ENCODE measurements at places on chromosomes 13 and 19.
A peak's percentile ranks its signal among the peaks of the same experiment; 100 is the strongest.

GRCh38 chr13:104365430-104365829, 1299.2 kb upstream of the SLC10A2 start:
- DNase-seq: no peak

DNA sequence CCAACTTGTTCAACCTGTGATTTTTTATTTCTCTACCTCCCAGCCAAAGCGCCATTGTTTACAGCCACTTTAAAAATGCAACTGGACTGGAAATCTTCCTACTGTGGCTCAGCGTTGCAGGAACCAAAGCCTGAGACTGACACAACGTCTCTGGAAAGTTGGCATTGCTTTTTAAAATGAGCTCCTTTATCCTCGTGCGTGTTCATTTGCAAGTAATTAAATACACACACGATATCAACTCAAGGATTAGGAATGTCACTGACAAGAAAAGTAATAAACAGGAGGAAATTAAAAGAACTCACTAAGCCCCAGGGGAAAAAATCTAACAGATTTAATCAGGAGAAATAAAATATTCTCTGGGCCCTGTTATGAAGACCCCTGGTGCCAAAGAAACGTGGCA, 184.6 kb upstream of the IRS2 start:
- no peak for DNase-seq

DNA sequence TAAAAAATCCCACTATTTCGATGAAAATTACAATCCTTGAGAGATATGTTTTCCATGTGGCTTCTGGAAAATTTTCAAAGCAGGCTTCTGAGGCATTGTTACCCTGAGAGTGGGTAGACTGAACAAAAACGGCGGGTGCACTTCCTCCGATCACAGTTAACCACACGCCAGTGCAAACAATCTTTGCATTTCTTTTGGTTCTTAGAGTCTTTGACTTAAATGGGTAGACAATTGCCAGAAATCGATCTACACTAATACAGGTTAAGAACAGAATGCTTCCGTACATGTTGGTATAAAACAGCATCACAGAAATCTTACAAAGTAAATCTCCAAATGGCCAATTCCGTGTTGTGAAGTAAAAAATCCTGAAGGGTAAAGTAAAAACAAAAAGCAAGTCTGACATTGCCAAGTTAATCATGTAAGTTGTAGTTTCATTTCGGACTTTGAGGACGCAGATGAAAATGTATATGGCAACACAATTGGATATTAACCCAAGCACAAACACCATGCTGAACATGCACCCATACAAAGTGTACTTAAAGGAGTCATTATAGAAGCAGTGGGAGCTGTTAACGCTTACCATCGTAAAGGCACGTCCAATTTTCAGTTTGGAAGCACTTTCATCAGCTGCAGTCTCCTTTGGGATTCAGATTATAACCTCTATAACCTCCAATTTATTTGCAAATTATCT, 927 bp downstream of the LPAR6 start:
- DNase-seq: no peak

GRCh38 chr19:4120559-4121272, 3.2 kb downstream of the MAP2K2 start:
- no peak for DNase-seq

GRCh38 chr19:54390942-54391577, 24.2 kb upstream of the TTYH1 start:
- DNase-seq: peak; percentile 28

GRCh38 chr13:46783504-46783903, 13.5 kb downstream of the ESD start:
- DNase-seq: no peak

- no peak for DNase-seq
Observed at GRCh38 chr19:5623397-5624017, 624 bp downstream of the SAFB start.

DNA sequence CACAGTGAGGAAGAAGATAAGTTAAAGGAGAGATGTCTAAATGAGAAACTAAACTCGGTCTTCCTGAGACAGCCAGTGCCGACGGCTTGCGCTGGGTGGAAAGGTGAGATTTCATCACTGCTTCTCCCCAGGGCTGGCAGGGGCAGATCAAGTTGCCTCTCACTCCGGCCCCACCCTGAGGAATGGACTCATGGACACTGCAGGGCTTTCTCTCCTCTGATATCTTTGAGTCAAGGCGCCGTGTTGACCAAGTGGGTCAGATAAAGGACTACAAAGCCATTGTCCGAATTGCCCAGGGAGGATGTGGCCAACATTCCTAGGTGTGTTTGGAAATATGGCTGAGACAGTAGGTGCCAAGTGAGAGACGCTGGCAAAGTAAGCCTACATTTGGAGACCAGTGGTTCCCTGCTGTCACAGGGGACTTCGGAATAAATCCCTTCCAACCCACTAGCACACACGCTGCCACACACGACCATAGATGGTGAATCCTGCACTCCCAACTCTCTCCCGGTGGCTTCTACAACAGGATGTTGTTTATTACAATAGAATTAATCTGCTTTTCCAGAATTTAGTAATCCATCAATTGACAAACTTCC, 156.5 kb upstream of the TSC22D1 start:
- DNase-seq: no peak

DNA sequence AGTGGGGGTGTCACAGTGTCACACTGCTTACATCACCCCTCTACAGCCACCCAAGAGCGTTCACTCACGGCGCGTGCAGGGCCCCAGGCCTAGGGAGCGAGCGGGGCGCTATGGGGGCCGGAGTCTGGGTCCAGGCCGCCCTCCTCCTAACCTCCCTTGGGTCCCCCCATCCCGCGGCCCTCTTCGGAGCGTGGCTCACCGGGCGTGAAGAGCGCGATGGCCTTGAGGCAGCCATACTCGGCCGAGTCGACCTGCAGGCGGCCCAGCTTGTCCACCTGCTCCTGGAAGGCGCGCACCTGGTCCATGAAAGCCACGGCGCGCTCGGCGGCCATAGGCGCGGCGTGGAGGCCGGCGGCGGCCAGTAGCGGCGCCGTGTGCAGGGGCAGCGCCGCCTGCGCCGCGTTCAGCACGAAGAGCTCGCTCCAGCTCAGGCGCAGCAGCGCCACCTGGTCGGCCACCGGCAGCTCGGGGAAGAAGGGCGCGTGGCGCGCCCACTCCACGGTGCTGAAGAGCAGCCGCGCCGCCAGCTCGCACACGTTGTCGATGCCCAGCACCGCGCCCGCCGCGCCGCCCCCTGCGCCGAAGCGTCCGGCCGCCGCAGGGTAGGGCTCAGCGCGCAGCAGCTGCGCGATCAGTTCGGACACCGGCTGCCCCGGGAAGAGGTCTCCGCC, 9.4 kb downstream of the OCEL1 start:
- peak; percentile 60 for DNase-seq

GRCh38 chr13:99652141-99652540, 150.9 kb downstream of the TM9SF2 start:
- no peak for DNase-seq

DNA sequence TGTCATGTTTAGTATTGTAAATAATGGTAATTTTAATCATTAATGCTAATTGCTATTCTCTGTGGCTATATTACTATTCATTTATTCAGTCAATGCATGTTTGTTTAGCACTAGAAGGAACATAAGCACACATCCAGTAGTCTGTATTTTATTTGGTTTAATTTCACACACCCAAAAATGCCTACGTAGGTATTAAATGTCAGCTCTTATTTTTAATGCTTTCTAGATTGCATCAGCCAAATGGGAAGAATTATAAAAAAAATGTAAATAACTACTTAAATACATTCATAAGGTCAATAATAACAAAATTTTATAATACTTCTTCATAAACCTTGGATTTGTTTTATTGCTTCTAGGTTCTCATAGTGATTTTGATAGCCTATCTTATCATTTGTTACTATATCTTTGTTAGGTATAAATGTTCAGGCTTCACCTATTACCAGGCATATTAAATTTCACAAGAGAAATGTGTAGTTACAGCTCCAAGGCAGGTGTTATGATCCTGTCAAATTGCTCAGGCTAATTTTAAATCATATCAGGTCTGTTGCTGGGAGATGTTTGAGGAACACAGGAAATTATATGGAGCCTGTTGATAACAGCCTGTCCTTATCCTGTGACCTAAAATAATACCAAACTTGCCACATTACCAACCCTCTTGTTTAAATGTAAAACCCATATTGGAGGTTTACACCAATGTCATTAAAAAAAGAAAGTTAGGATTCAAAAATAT, 34.4 kb downstream of the ITGBL1 start:
- no peak for DNase-seq

GRCh38 chr13:96003304-96003703, 49.9 kb downstream of the UGGT2 start:
- no peak for DNase-seq

DNA sequence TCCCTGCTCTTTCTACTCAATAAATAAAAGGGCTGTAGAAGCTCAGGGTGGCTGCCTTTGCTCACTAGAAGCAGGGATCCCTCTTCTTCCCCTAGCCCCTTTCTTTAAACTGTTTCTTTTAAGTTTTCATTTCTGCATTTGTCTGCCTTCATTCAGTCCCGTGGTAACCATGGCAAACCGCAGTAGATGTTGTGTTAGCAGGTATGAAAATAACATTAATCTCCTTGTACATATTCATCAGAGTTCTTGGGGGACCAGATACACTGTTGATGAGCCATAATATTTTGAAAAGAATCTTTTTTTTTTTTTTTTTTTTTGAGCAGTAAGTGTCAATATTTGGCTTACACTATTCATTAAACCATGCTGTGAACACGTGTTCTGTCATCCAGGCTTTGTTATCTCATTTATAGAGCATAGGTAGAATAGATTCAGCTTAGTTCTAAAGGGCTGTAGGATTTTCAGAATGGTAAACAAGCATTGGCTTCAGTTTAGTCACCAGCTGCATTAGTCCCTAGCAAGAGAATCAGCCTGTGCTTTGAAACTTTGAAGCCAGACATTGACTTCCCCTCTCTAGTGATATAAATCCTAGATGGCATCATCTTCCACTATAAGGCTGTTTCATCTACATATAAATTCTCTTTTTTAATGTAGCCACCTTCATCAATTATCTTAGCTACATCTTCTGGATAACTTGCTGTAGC, 59.4 kb upstream of the SPRY2 start:
- peak; percentile 64 for DNase-seq

DNA sequence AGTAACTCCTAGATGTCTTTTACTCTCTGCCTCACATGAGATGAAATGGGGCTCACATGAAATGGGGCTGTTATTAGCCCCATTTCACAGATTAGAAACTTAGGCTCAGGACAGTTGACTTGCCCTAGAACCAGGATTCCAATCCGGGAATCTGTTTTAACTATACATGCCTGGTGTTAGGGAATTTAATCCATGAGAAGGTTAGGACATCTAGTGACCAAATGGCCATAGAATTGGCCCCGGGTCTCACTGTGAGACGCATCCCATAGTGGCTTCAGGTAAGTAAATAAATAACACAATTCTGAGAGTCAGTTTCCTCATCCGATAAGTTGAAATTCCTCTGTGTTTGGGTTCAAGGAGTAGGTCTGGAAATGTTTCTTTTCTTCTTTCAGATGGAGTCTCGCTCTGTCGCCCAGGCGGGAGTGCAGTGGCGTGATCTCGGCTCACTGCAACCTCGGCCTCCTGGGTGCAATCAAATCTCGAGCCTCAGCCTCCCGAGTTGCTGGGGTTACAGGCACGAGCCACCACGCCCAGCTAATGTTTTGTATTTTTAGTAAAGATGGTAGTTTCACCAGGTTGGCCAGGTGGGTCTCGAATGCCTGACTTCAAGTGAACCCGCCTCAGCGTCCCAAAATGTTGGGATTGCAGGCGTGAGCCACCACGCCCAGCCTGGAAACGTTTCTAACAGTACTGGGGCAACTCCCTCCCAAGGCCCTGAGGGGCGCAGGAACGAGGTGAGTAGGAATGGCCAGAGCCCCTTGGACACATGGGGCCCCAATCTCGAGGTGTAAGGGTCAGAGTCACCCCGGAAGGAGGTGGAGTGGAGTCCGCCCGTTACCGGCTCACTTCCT, 1.2 kb upstream of the ZNF574 start:
- DNase-seq: no peak

DNA sequence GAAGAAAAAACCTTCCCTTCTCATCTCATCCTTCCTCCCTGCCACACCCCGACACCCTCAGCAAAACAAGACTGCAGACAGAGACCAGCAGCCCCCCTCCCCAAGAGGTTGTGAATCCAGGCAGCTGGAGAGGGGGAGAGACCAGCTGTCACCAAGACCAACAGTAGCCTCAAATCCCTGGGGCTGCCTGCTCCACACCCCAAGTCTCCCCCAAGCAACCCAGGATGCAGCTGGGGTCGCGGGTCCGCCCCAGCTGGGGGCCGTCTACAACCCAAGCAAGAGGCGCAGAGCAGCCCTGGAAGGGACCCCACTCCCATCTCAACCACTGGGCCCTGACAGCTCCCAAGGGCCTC, 7.1 kb downstream of the KLF16 start:
- no peak for DNase-seq

- no peak for DNase-seq
Observed at GRCh38 chr19:42166316-42166715, 34.1 kb upstream of the POU2F2 start.

- DNase-seq: no peak
Observed at GRCh38 chr13:79183231-79183630, 222.8 kb downstream of the RBM26 start.

DNA sequence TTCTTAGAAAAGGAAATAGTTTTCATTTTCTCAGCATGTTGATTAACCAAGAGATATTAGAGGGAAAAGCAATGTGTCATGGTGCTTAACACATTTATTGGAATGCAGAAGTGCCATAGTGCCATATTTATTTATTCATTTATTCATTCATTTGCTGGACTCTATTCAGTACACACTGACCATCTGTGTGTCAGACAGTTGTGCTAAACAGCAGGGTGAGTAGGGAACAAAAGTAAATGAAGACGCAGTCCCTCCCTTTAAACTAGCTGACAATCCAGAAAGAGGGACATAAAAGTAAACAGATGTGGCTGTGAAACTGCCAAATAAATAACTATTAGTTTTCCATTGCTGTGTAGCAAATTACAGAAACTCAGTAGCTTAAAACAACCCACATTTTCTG, 323.7 kb downstream of the MTUS2 start:
- DNase-seq: no peak

- no peak for DNase-seq
Observed at GRCh38 chr13:105083992-105084391, 1451.5 kb downstream of the EFNB2 start.

DNA sequence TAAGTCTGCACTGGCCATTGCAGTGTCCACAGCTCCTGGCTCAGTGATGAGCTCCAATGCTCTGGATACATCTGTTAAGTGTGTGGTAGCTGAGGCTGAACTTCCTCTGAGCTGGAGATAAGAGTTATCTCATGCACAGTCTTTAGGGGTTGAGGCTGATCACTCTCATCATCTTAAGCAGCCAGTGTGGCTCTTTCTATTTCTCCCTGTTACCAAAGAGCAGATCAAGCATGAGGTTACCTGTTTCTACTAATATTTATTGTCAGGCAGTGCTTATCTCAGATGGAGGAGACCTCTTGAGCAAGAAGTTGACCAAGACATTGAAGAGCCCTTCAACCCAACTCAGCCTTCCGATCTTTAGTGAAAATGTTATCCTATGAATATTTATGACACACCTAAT, 6.6 kb upstream of the OR10H2 start:
- no peak for DNase-seq

Measured in NCI-H345 (cell line).